ENCODE measurements at places on chromosomes 6 and 20. TPM values are rescaled to one million over a fixed set of nuclear protein-coding genes. Genes with fewer than 3 reads are reported as not detected.
A peak's percentile ranks its signal among the peaks of the same experiment; 100 is the strongest.

GZF1 gene
- total RNA-seq, result 17.9 TPM

DNA sequence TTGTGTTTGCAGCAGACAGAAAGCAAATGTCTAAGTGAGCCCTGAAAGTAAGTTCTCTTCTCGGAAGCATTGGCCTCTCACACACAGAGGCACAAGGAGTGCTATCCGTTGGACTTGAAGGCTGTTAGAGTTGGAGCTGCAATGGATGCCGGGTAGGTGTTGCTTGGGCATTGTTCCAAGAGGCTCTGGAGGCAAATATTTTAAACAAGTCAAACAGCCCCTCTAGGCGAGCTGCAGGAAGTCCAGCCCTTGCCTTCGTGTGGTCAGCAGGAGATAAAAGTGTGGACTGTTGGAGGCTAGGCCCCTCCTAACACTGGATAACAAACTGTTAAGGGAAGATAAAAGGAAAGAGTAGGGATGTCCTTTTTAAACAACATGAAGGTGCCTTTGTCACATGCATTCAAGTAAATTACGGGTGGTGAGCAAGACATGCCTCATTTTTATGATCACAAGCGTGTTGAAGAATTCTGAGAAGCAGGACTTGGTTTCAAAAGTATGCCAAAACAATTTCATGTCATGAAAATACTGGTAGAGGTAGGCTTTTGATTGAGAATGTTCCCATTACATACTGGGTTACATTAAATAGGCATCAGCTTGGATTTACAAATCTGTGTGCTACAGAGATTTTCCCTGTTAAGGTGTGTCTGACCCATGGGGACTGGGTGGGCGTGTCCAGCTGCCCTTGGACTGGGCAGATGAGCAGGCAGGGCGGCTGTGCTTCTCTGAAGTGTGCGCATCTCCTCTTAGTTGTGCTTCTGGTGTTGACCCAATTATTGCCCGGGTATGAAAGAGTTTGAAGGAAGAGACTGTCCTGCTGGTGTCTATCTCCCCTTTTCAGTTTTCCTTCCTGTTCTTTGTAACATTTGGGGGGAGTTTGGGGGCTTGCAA, 57.5 kb downstream of the RREB1 start:
- H3K36me3 ChIP-seq, result no peaks in the 10 kb centered on the region
- no peaks in the 10 kb centered on the region for H3K27me3 ChIP-seq
- peaks cover 51% of the 10 kb centered on the region for H3K4me1 ChIP-seq
- no peak overlapping the region for H3K4me3 ChIP-seq

GRCh38 chr6:170134471-170135440, 156.1 kb downstream of the DLL1 start:
- H3K4me3 ChIP-seq, result no peak overlapping the region
- no peak for DNase-seq
- H3K4me1 ChIP-seq, result no peaks in the 10 kb centered on the region
- H3K27me3 ChIP-seq, result no peaks in the 10 kb centered on the region
- no peak overlapping the region for H3K27ac ChIP-seq
- H3K36me3 ChIP-seq, result no peaks in the 10 kb centered on the region

ENPP5 gene
- total RNA-seq, result 7.5 TPM

GRCh38 chr20:47785854-47786764, 828 bp upstream of the SULF2 start:
- H3K4me1 ChIP-seq, result peaks cover 7% of the 10 kb centered on the region
- peak overlapping the region; percentile 63 for H3K27ac ChIP-seq
- H3K27me3 ChIP-seq, result no peaks in the 10 kb centered on the region
- H3K4me3 ChIP-seq, result peak overlapping the region; percentile 1
- no peaks in the 10 kb centered on the region for H3K36me3 ChIP-seq

DNA sequence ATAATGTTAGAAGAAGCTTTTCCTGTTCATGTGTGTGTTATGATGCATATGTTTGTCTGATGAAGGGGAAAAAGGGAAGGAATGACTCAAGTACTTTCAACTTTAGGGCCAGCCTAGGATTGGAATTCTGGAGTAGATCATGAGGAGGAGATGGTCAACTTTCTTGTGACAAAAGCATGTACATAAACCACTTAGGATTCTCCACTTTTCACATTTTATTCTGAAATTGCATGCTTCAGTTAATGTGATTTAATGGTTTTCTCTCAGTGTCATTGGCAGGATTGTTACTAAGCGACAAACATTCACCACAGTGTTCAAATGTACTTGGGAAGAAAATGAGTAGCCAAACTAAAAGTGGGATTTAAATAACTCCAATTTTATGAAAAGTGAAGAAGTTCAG, 80.1 kb downstream of the UTRN start:
- DNase-seq, result no peak
- peaks cover 12% of the 10 kb centered on the region for H3K4me1 ChIP-seq

DNA sequence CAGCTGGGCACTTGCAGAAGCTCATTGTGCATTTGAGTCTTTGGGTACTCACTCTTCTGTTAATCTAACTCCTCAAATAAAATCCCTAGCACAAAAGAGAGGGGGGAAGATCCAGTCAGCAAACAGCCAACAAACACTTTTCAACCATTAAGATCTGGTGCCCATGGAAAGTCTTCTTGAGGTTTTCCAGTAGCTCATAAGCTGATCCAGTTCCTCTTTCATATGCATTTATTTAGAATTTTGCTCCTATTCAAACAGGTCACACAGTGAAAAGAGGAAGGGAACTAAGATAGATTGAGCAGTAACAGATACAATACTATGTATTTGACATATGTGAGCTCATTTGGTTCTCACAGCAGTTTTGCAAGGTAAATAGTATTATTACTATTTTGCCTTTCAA, 38.6 kb downstream of the HLA-DPB1 start:
- H3K4me3 ChIP-seq, result no peak overlapping the region
- H3K36me3 ChIP-seq, result no peaks in the 10 kb centered on the region
- H3K27me3 ChIP-seq, result peaks cover 18% of the 10 kb centered on the region
- no peak for DNase-seq
- no peaks in the 10 kb centered on the region for H3K4me1 ChIP-seq

GRCh38 chr6:30719356-30719755, 796 bp upstream of the TUBB start:
- no peaks in the 10 kb centered on the region for H3K27me3 ChIP-seq
- H3K4me3 ChIP-seq, result peak overlapping the region; percentile 67
- no peaks in the 10 kb centered on the region for H3K36me3 ChIP-seq
- peaks cover 16% of the 10 kb centered on the region for H3K4me1 ChIP-seq
- no peak for DNase-seq
- H3K27ac ChIP-seq, result peak overlapping the region; percentile 34

DNA sequence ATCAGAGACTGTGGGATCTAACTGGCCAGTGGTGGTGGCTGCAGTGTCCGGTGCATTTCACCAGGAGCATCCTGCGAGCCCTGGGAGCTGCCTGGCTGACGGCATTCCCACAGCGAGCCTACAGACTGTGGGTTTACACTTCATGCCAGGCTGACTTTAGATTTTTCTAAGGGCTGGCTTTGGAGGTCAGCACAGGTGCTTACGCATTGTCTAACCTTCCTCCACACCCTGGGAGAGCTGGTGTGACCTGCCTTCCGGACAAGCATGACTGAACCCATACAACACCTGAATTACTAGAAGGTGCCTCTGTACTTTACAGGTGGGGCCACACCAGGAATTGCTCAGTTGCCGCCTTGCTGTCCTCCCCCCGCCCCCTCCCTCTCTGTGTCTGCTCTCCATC, 96.2 kb downstream of the RREB1 start:
- peaks cover 13% of the 10 kb centered on the region for H3K4me1 ChIP-seq
- H3K27me3 ChIP-seq, result no peaks in the 10 kb centered on the region
- H3K27ac ChIP-seq, result no peak overlapping the region
- DNase-seq, result no peak
- H3K4me3 ChIP-seq, result no peak overlapping the region

GRCh38 chr6:111175109-111175508, 87.8 kb downstream of the SLC16A10 start:
- no peak overlapping the region for H3K27ac ChIP-seq
- no peaks in the 10 kb centered on the region for H3K27me3 ChIP-seq
- H3K4me3 ChIP-seq, result no peak overlapping the region

DNA sequence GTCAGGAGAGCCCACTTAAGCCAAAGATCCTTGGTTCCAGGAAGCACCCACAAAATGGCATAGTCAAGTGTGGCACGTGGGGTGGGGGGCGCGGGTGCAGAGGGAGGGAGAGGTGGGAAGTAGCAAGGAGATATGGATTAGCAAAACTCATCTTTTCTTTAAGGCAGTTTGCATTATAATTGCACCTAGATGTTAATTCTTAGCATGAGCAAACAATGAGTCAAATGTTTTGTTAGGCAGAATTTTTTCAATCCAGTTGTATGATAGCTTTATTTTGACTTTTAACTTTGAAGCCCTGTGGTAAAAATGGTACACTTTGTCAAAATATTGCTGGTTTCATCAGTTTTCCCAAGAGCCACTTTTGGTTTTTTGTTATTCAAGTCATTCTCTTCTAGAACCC, 15.0 kb downstream of the SCAND1 start:
- no peak overlapping the region for H3K27ac ChIP-seq
- H3K27me3 ChIP-seq, result no peaks in the 10 kb centered on the region
- no peak overlapping the region for H3K4me3 ChIP-seq
- DNase-seq, result no peak
- H3K36me3 ChIP-seq, result no peaks in the 10 kb centered on the region

PDYN gene
- not detected for total RNA-seq

DNA sequence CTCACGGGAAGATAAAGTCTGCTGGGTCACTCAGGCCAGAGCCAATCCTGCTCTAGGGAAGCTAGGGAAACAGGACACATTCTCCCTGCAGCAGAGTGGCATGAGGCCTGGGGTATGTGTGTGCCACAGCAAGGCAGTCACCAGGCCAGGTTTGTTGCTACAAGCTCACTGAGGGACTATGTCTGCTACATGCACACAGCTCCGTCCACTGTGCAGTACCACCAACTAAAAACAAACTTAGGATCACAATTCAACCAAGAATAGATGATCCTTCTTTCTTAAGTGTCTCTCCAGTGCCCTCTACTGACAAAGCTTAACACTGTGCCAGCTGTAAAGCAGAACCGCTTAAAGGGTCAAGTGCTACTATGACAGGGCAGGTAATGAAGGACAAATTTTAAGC, 192.5 kb downstream of the PTPRK start:
- H3K27ac ChIP-seq, result no peak overlapping the region
- H3K36me3 ChIP-seq, result no peaks in the 10 kb centered on the region
- DNase-seq, result no peak
- no peaks in the 10 kb centered on the region for H3K27me3 ChIP-seq
- no peak overlapping the region for H3K4me3 ChIP-seq
- no peaks in the 10 kb centered on the region for H3K4me1 ChIP-seq

SAMD5 gene
- total RNA-seq, result 0.12 TPM

SSTR4 gene
- not detected for total RNA-seq

GRCh38 chr6:18493382-18493891, 106.3 kb downstream of the RNF144B start:
- no peak overlapping the region for H3K27ac ChIP-seq
- H3K36me3 ChIP-seq, result no peaks in the 10 kb centered on the region
- H3K27me3 ChIP-seq, result no peaks in the 10 kb centered on the region
- no peak overlapping the region for H3K4me3 ChIP-seq
- no peak for DNase-seq

DNA sequence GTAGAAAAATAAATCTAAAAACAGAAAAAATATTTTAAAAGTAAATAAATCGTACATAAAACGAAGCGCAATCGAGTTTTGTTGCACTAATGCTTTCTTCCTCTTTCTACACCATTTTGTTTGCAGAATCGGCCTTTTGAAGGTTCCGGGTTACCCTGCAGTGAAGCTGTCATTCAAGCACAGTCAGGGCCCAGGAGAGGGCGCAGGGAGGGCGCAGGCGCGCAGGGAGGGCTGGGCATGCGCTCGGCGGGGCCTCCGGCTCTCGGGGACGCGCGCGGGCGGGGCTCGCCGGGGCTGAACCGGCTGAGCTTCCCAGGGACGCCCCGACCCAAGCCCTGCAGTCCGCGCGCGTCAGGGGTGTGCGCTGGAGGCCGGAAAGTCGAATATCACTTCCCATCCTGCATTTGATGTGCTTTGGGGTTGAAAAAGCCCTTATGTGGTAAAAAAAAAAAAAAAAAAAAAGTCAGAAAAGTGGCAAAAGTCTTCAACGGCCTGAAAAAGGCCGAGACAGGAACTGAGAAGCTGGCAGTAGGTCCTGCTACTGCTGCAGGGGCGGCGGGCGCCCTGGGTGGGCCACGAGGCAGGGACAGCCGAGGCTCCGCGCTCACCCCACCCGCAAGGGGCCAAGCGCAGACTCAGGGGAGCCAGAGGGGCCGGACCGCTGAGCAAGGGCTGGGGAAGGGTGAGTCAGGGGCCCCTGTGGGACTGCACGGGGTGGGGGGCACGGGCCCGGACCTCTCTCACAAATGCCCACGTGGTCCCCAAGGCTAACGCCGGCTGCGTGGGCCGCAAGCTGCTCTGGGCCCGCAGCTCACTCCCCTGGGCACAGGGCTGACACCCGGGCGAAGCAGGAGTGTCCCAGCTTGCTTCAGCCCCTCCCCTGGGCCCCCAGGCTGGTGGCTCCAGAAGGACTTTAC, 40.5 kb downstream of the THBS2 start:
- peak overlapping the region; percentile 77 for H3K27ac ChIP-seq
- no peaks in the 10 kb centered on the region for H3K36me3 ChIP-seq

- H3K36me3 ChIP-seq, result no peaks in the 10 kb centered on the region
- H3K4me3 ChIP-seq, result no peak overlapping the region
- H3K27ac ChIP-seq, result no peak overlapping the region
- no peaks in the 10 kb centered on the region for H3K4me1 ChIP-seq
- H3K27me3 ChIP-seq, result no peaks in the 10 kb centered on the region
These were observed 287.8 kb downstream of the PTPRT start for GRCh38 chr20:42901689-42902440.

CSNK2A1 gene
- 83.3 TPM for total RNA-seq

GRCh38 chr20:59631751-59632540, 27.6 kb downstream of the PHACTR3 start:
- H3K27me3 ChIP-seq, result no peaks in the 10 kb centered on the region
- no peak overlapping the region for H3K4me3 ChIP-seq
- H3K4me1 ChIP-seq, result no peaks in the 10 kb centered on the region
- no peak for DNase-seq
- H3K27ac ChIP-seq, result no peak overlapping the region
- no peaks in the 10 kb centered on the region for H3K36me3 ChIP-seq

GRCh38 chr20:33578510-33578909, 83.6 kb upstream of the C20orf144 start:
- no peak overlapping the region for H3K4me3 ChIP-seq
- H3K27ac ChIP-seq, result no peak overlapping the region
- no peaks in the 10 kb centered on the region for H3K27me3 ChIP-seq

DNA sequence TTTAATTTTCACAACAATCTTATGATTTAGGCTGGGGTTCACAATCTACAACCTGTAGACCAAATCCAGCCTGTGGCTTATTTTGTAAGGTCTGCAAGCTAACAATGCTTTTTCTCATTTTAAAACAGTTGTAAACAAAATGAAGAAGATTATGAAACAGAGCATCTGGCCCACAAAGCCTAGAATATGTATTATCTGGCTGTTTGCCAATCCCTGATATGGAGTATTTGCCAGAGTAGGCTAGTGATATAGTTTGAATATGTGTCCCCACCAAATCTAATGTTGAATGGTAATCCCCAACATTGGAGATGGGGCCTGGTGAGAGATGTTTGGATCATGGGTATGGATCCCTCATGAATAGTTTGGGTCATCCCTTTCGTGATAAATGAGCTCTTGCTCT, 201.8 kb downstream of the DHX35 start:
- DNase-seq, result no peak
- H3K4me3 ChIP-seq, result no peak overlapping the region
- H3K27me3 ChIP-seq, result no peaks in the 10 kb centered on the region
- no peaks in the 10 kb centered on the region for H3K4me1 ChIP-seq
